Smooth muscle cell of the pulmonary artery (primary cell): ENCODE measurements at places on chromosomes 6 and 20. TPM values are rescaled to one million over a fixed set of nuclear protein-coding genes. Genes with fewer than 3 reads are reported as not detected.

The TRIM31 gene
- total RNA-seq = not detected in 2 replicates

The SAMD10 gene
- total RNA-seq = 2.3 and 3.6 TPM in 2 replicates

The IL17A gene
- not detected in 2 replicates for total RNA-seq

The KIAA1755 gene
- total RNA-seq = 4.7 and 5.9 TPM in 2 replicates

The EIF2S2 gene
- total RNA-seq = 94.5 and 97.0 TPM in 2 replicates

The NRN1 gene
- 0.39 and 16.3 TPM in 2 replicates for total RNA-seq

The RSPO4 gene
- 0.46 TPM in 1 of 2 replicates, not detected in the other for total RNA-seq

The RNF182 gene
- total RNA-seq = 0.40 and 9.7 TPM in 2 replicates

The TNFRSF6B gene
- total RNA-seq = 0.98 and 21.2 TPM in 2 replicates

The HLA-DMB gene
- total RNA-seq = 0.07 and 0.59 TPM in 2 replicates

The SLC12A5 gene
- total RNA-seq = 0.07 TPM in 1 of 2 replicates, not detected in the other

The FAM209B gene
- total RNA-seq = not detected in 2 replicates

The THBD gene
- total RNA-seq = 21.1 and 52.5 TPM in 2 replicates

The BPIFB1 gene
- 0.07 TPM in 1 of 2 replicates, not detected in the other for total RNA-seq

The TUBB1 gene
- total RNA-seq = 0.03 TPM in 1 of 2 replicates, not detected in the other

The KCTD20 gene
- 51.3 and 113 TPM in 2 replicates for total RNA-seq

The PYGB gene
- 123 and 223 TPM in 2 replicates for total RNA-seq

The MROH8 gene
- total RNA-seq = 0.59 and 1.5 TPM in 2 replicates

The TUBB2B gene
- total RNA-seq = 3.9 and 5.1 TPM in 2 replicates

The OR2H2 gene
- not detected in 2 replicates for total RNA-seq

The GRIK2 gene
- 0.89 and 2.6 TPM in 2 replicates for total RNA-seq

The CDH4 gene
- total RNA-seq = 0.07 and 0.10 TPM in 2 replicates

The STX11 gene
- 0.85 and 1.6 TPM in 2 replicates for total RNA-seq

The NT5E gene
- 593 and 667 TPM in 2 replicates for total RNA-seq

The CAP2 gene
- total RNA-seq = 12.3 and 17.9 TPM in 2 replicates

The TRAPPC3L gene
- 0.07 TPM in 1 of 2 replicates, not detected in the other for total RNA-seq

The TREML2 gene
- total RNA-seq = 0.07 TPM in 1 of 2 replicates, not detected in the other

The LRRC73 gene
- total RNA-seq = 0.78 and 1.4 TPM in 2 replicates

The TAGAP gene
- total RNA-seq = not detected in 2 replicates

The NT5DC1 gene
- total RNA-seq = 10.4 and 15.7 TPM in 2 replicates

The RBM24 gene
- 2.9 and 6.3 TPM in 2 replicates for total RNA-seq

The GTSF1L gene
- total RNA-seq = not detected in 2 replicates

The RARS2 gene
- 34.3 and 42.2 TPM in 2 replicates for total RNA-seq

The ZNF165 gene
- total RNA-seq = 0.13 and 0.26 TPM in 2 replicates

The SCAF8 gene
- total RNA-seq = 28.7 and 35.4 TPM in 2 replicates
